Colonic mucosa (tissue), 4 donors: ENCODE measurements at places on chromosomes 11 and 22.

- DNase-seq, result no peak
Measured at GRCh38 chr11:72468289-72468688, 34.0 kb upstream of the CLPB start.

- no peak for DNase-seq
Measured at GRCh38 chr11:28677721-28678120, 569.5 kb downstream of the METTL15 start.

GRCh38 chr11:111097191-111097590 lies 148.3 kb upstream of the POU2AF2 start:
- DNase-seq, result peak; percentile 35

GRCh38 chr22:44988671-44989070 lies 21.1 kb downstream of the PHF21B start:
- DNase-seq, result no peak

GRCh38 chr11:27820249-27820648 lies 120.0 kb upstream of the BDNF start:
- no peak for DNase-seq

GRCh38 chr22:48340727-48341709 lies 1486.7 kb downstream of the BRD1 start:
- DNase-seq, result no peak

- no peak for DNase-seq
Measured at GRCh38 chr22:40309631-40310030, 36.7 kb upstream of the ADSL start.

GRCh38 chr11:74030723-74031676 lies 22.1 kb upstream of the UCP3 start:
- no peak for DNase-seq

GRCh38 chr22:40819599-40820140 lies 524 bp upstream of the SLC25A17 start:
- no peak for DNase-seq

DNA sequence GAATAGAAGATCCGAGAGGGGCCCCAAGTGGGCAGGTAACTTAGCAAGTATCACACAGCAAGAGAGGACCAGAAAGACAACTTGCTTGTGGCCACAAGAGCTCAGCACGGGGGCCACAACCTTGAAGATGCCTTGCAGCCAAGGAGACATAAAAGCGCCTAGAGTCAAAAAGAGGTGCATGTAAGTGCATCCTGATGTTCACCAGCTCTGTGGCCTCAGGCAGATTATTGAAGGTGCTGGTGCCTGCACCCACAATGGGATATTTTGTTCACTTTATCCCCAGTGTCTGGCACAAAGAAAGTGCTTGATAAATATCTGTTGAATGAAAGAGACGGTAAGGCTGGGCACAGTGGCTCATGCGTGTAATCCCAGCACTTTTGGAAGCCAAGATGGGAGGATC lies 106.0 kb upstream of the ASPHD2 start:
- DNase-seq, result no peak

GRCh38 chr11:94922321-94923003 lies 50.9 kb downstream of the CWC15 start:
- no peak for DNase-seq

- DNase-seq, result no peak
Measured at GRCh38 chr11:134145715-134146114, 76.8 kb downstream of the JAM3 start.

- DNase-seq, result no peak
Measured at GRCh38 chr11:132278801-132279574, 908.6 kb downstream of the NTM start.

GRCh38 chr11:128597209-128597608 lies 9.9 kb upstream of the ETS1 start:
- DNase-seq, result no peak

GRCh38 chr11:130672911-130673310 lies 224.5 kb downstream of the ADAMTS15 start:
- no peak for DNase-seq

GRCh38 chr11:61160487-61161189 lies 588 bp downstream of the VPS37C start:
- DNase-seq, result no peak

GRCh38 chr22:25669253-25670069 lies 72.5 kb upstream of the MYO18B start:
- no peak for DNase-seq

GRCh38 chr11:18384157-18384641 lies 10.2 kb upstream of the LDHA start:
- peak; percentile 87 for DNase-seq

GRCh38 chr11:112255067-112255720 lies 5.5 kb downstream of the PLET1 start:
- no peak for DNase-seq

- DNase-seq, result no peak
Measured at GRCh38 chr22:43862074-43862881, at the start of gene SULT4A1. TSS of gene SULT4A1 (minus strand) at chr22:43862513. CDS start at chr22:43862382, 131 bp downstream.

DNA sequence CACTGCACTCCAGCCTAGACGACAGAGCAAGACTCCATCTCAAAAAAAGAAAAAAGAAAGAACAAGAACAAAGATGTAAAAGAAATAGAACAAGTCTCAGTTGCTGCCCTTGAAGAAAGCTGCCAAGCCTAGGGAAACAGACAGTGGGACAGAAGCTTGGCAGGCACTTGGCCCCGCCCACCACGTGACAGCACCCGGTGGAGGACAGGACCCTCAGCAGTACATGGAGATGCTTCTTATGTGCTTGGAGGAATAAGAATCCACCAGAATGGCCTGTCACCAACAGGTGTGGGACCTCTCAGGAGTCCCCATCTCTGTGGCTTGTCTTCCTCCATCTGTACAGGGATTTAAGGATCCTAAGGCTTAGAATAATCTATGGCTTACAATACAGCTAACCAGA lies 7.6 kb upstream of the TMPRSS6 start:
- DNase-seq, result no peak

GRCh38 chr22:45702981-45703380 lies 31.3 kb downstream of the ATXN10 start:
- no peak for DNase-seq

- peak; percentile 56 for DNase-seq
Measured at GRCh38 chr11:124762624-124763155, 600 bp upstream of the ESAM start.
